ENCODE measurements at places on chromosomes 12 and 14. TPM values are rescaled to one million over a fixed set of nuclear protein-coding genes. Genes with fewer than 3 reads are reported as not detected.

Gene GPR84
- not detected for total RNA-seq

Gene PPTC7
- total RNA-seq, result 5.6 TPM

Gene TSHR
- not detected for total RNA-seq

Gene MAP4K5
- 49.6 TPM for total RNA-seq

Gene CLEC9A
- not detected for total RNA-seq

Gene HOXC5
- not detected for total RNA-seq

Gene TCTN2
- total RNA-seq, result 11.6 TPM

Gene GABARAPL1
- total RNA-seq, result 55.0 TPM

Gene ITFG2
- total RNA-seq, result 16.5 TPM

Gene PLEKHH1
- 0.26 TPM for total RNA-seq

Gene SLC11A2
- 67.7 TPM for total RNA-seq

Gene CCT2
- total RNA-seq, result 178 TPM

Gene PTPRB
- 2.4 TPM for total RNA-seq

Gene B3GNT4
- total RNA-seq, result 0.19 TPM

Gene SDR9C7
- total RNA-seq, result not detected

Gene HNF1A
- total RNA-seq, result not detected

Gene CLEC4D
- not detected for total RNA-seq

Gene PPP2R5E
- total RNA-seq, result 11.9 TPM

Gene GDF3
- not detected for total RNA-seq

Gene CEBPE
- total RNA-seq, result not detected

Gene IQSEC3
- under 0.01 TPM for total RNA-seq

Gene PTGES3
- total RNA-seq, result 58.9 TPM

Gene PLA2G1B
- not detected for total RNA-seq

Gene TSPAN19
- total RNA-seq, result not detected

Gene TRIM9
- 0.19 TPM for total RNA-seq

Gene PPP4R4
- total RNA-seq, result not detected

Gene KRT73
- total RNA-seq, result not detected

Gene LRRC43
- 0.79 TPM for total RNA-seq

Gene SMOC1
- 0.40 TPM for total RNA-seq

Gene DCN
- total RNA-seq, result 129 TPM

Gene AMN
- total RNA-seq, result not detected

Gene CGRRF1
- total RNA-seq, result 10.4 TPM

Gene GMFB
- 86.5 TPM for total RNA-seq
